ENCODE measurements at places on chromosomes 3 and 15.

- no peak for DNase-seq
Measured at GRCh38 chr3:149401926-149402310, 24.5 kb upstream of the TM4SF1 start.

GRCh38 chr15:90530250-90531051 is 728 bp downstream of the CRTC3 start:
- DNase-seq, result peak; percentile 30

DNA sequence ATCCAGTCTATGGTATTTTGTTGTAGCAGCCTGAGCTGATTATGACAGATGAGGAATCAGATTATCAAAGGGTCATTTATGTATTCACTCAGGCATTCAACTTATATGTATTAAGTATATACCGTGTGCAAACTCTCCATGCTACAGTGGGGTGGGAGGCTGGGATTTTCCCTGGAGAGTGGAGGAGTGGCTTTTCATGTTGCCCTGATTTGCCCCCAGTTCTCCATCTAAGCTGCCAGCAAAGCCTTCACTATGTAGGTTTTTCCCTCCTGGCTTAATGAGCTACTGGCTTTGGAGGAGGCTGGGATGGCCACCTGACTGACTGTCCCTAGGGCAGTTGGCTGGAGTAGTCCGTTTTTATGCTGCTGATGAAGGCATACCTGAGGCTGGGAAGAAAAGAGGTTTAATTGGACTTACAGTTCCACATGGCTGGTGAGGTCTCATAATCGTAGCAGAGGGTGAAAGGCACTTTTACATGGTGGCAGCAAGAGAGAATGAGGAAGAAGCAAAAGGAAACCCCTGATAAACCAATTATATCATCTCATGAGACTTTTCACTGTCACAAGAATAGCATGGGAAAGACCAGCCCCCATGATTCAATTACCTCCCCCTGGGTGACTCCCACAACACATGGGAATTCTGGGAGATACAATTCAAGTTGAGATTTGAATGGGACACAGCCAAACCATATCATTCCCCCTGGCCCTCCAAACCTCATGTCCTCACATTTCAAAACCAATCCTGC is 253.9 kb downstream of the RPLP1 start:
- no peak for DNase-seq

DNA sequence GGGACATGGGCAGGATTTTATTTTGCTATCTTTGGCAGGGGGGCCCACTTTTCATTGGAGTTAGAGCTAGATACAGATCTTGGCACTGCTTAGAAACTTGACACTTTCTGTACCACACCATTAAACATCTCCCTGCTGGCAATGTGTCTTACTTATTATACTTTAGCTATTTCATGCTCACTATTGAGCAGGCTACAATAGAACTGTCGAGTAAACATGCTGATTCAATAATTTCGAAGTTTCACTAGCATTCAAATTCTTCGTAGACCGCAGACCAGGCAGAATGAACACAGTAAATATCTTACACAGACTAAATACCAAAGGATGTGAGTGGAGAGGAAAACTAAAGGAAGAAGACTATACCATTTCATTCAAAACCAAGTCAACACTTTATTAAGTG is 180.8 kb downstream of the UNC13C start:
- DNase-seq, result no peak

All from T-helper 1 cell (primary cell).